ENCODE measurements at places on chromosomes 2 and 18.

GRCh38 chr2:150095361-150096095 lies 391.9 kb downstream of the RND3 start:
- DNase-seq: no peak

- DNase-seq: no peak
Measured at GRCh38 chr2:33223856-33224255, 252.6 kb upstream of the RASGRP3 start.

GRCh38 chr18:10124071-10124470 lies 210.3 kb downstream of the VAPA start:
- no peak for DNase-seq

DNA sequence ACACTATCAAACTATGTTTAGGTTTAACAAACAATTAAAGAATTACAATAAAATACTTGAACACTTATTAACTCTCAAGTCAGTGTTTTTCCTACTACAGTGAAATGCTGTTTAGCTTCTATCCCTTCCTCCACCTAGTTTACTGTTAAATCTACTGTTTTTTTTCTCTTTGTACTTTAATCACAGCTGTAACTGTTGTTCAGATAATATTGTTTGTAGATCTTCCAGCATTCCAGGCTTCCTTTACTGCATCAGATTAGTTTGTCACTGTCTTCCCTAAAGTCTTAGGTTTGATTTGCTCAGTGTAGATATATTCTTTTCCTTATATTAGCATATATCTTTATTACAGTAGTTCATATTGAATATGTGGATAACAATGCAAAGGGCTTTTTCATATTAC lies 22.5 kb downstream of the BIRC6 start:
- DNase-seq: no peak

DNA sequence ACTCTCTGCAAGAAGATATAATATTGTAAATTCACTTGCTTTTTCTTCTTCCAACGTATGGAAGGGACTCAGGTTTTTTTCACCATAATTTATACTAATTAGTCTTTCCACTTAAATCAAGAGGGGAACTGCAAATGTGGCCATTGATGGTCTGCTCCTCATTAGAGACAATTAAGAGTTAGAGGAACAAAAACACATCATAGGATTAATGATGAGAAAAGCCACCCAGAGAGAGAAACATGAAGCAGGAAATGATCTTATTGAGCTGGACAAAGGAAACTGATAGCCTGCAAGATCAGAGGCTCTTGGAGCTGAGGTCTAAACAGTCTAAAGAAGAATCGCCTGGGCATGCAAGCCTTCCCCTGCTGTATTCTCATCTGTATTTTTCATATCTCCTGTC lies 151.2 kb upstream of the NRP2 start:
- no peak for DNase-seq

Measured in stimulated activated CD8-positive, alpha-beta memory T cell treated with anti-CD3 and anti-CD28 coated beads, Interleukin-4, amount 100 ng/mL, for 24 hours (primary cell).